Cardiac muscle cell (in vitro differentiated cells and primary cell): ENCODE measurements at places on chromosomes 2 and 18.

DNA sequence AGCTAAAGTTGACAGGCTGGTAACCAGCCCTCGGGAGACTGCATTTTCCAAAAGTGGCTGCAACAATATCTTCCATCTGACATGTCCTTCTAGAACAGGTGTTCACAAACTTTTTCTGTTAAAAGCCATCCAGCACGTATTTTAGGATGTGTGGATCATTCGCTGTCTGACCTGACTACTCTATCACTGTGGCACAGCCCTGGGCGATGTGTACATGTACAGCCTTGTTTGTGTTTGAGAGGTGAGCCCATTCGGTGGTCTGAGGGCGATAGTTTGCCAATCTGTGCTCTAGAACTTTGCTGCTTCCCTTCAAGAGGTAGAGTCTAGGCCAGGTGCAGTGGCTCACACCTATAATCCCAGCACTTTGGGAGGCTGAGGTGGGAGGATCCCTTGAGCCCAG, 166.2 kb downstream of the TGIF1 start:
- DNase-seq = no peak

- peak; percentile 24 for DNase-seq
Observed at GRCh38 chr2:191246820-191247380, 1.7 kb downstream of the MYO1B start.

DNA sequence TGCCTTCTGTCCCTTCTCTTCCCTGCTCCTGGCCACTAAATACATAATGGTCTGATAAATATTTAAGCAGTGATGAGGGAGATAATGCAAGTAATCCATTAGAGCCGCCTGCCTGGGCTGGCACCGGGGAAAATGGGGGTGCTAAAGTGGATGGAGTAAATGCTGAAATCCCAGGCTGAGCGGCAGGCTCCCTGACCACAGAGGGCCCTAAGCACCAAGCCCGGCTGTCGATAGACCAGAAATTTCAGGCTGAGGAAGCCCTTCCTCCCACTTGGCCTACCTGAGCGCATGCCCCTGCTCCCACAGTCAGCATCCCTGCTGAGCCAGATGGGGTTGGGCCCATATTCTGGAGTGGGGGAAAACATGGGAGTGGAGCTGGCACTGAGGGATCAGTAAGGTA, 197.5 kb upstream of the SKOR2 start:
- no peak for DNase-seq

DNA sequence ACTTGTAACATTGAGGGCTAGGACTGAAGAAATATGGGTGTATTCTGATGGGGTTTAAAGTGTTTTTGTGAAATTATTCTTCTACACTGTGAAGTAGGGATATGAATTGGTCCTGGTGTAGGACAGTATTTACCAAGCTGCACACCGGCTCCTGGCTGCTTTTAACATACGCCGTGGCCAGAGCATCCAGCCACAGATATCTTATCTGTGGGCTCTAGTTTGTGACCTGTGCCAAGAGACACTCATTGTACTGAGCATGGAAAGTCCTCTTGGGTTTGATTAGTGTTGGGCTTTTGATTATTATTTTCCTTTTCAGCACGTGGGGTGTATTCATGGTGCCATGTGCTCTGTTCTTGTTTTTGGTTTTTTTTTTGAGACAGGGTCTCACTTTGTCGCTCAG, 8.0 kb downstream of the USP39 start:
- DNase-seq = no peak

GRCh38 chr18:79471046-79471445, 75.3 kb downstream of the NFATC1 start:
- no peak for DNase-seq

- DNase-seq = no peak
Observed at GRCh38 chr2:181036445-181036844, 56.0 kb downstream of the UBE2E3 start.

DNA sequence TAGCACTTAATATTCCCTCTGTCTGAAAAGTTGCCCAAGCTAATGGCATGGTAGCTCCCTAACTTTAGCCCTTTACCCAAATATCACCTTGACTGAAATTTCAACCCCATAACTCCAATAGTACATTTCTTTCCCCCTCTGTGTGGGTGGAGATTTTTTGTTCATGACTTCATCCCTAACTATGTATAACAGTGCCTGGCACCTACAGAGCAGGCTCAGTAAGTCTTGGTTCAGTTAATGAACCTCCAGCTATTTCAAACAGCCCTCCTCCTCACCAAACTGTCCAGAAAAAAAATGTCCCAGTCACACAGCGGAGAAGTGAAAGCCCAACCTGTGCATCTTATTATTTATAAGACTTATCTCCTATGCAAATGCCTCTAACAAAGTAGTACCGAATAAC, 18.6 kb downstream of the BUB1 start:
- no peak for DNase-seq

GRCh38 chr18:58975781-58976180, 111.1 kb downstream of the ZNF532 start:
- no peak for DNase-seq

- DNase-seq = peak; percentile 80
Observed at GRCh38 chr18:48548011-48548771, 9.4 kb downstream of the CTIF start.

- DNase-seq = no peak
Observed at GRCh38 chr18:9079818-9080528, 22.5 kb upstream of the NDUFV2 start.

DNA sequence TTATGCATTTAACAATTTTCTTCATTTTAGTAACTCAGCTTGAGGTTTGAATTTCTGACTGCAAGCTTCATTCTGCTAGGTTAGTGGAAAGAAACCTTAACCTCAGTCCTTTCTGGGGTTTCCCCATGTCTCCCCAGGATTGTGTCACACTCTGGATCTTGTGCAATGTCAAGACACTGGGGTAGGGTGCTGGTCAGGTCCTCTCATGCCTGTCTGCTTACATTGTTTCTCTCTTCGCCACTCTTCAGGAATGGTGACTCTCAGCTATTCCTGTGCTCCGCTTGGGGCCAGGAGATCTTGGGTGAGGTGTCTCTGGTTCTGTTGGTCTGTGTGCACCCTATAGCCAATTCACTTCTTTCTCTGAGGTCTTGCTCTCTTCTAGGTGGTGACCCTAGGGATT, 23.9 kb downstream of the CTLA4 start:
- peak; percentile 19 for DNase-seq

DNA sequence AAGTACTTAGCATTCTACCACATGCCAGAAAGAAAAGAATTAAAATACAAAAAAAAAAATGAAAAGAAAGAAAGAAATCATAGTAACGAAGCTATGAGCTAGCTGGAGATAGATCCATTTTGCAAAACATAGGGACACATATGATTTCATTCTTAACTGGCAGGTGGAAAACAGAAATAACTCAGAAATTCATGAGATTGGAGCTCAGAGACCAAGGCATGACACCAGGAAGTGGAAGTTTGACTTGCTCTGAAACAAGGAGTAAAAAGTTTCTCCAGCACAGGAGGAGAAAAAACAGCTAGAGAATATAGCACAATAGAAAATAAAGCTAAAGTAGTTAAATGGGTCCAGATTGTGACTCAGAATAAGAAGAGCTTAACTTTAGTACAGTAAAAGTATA, 278.1 kb downstream of the ZEB2 start:
- no peak for DNase-seq

DNA sequence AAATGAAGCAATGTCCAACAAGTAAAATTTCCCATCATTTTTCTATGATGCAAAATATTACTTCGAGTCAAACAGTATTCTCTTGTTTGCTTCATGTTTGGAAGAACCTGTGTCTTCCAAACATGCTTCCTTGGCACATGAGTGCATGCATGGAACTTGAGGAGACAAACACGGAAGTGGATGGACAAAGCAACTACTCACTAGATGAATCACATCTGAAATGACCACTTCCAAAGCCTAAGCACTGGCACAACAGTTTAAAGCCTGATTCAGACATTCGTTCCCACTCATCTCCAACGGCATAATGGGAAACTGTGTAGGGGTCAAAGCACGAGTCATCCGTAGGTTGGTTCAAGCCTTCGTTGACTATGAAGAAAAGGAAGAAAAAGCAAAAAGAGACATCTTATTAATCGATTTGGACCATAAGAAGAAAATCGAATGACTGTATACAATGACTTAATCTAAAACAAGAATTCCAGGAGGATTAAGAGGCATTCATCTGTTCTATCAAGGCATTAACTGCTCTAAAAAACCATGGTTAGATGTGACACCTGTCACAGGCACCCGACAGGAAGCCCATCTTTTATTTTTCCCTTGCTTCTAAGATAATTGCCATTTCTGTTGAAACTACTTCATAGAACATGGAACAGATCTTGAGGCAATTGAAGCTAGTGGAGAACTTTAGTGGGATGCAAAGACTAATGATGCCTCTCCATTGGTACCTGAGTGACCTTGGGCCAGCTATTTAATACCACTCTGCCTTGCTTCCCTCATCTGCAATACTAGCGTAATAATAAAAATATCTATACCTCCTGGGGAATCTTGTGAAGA, 56.0 kb downstream of the ATIC start:
- peak; percentile 72 for DNase-seq

DNA sequence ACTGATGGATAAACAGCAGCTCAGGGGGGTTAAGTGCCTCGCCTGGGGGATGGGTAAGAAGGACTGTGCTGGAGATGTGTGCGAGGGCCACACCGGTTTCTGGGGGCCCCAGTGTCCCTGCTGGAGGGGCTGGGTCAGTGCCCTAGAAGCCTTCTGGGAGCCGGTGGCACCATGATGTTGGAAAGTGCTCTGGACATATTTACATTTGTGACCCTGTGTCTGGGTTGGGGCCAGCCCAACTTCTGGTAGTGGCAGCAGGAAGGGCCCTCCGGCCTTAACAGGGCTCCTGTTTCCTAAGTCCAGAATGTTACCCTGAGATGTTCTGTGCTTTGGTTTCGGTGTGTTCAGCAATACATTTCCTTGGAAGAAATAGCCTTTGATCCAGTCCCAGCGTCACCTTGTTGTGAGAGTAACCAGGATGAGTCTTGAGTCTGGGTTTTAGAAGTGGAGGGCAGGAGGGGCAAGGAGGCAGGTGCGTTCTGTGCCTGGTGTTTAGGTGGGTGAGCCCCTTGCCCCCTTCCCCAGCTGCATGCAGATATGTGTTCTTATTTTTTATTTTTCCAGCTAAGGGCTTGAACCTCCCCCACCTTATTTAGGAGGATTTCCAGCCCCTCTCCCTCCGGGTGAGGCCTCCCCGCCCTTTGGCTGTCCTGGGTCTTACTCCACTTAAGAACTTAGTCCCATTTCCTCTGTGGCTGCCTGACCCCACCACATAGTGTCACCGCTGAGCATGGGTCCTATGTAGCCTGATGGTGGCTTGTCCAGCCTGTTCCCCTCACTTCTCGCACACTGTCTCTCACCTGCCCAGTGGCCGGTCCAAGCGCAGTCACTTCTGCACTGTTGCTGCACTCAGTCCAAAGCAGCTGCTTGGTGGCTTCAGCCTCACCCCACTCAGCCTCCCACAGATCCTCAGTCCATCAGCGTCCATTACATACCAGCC, 132.7 kb upstream of the HS6ST1 start:
- no peak for DNase-seq
